Stimulated activated CD8-positive, alpha-beta memory T cell treated with anti-CD3 and anti-CD28 coated beads, Interleukin-4, amount 100 ng/mL, for 24 hours (primary cell): ENCODE measurements at places on chromosomes 3 and 15.

GRCh38 chr3:108970561-108970960 lies 16.9 kb upstream of the GUCA1C start:
- DNase-seq: no peak

DNA sequence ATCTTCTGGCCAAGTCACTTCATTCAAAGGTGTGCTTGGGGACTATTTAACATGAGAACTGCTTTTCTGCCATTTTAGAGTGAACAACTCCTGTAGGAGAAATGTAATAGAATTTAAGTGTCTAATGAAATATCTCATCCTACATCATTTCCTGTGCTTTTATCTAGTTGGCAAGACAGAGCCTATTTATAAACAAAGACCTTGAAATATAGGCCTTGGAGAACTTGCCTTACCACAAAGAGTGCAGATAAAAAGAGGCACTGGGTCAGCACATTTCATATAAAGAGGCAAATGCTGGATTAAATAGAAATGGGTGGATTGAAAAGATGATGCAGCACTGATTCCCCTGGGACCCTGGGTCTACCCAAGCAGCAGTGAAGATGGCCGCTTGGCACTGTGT lies 278.0 kb downstream of the SUCLG2 start:
- no peak for DNase-seq

GRCh38 chr3:172635588-172635987 lies 75.3 kb downstream of the NCEH1 start:
- no peak for DNase-seq

DNA sequence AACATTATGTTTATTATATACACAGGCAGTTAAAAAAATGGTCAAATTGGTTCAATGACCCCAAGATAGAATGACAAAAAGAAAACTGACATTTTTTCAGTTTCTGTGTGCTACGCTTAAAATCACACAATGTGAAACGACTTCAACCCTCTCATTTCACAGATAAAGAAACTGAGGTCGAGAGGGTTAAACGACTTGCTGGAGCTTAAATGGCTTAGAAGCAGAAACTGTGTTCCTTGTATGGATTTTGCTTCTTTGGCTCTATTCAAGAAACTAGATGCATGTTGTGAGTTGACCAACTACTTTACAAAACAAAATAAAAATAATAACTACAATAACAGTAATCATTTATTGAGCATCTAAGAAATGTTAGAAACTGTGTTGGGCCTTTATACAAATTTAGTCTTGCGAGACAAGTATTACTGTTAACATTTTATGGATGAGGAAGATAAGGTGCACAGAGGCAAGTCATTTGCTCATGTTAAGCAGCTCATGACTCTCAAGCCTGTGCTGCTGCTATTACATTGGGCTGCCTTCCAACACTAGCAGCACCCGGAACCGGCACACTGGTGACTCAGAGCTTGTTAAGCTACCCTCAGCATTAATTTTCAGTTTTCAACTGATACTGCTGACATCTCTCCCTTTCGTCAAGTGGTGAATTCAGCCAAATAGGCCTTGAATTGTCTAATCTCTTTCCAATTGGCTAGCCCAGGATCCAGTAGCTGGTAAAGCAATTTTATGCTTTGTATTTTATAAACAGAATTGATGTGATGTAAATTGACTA lies 487.6 kb downstream of the NAALADL2 start:
- no peak for DNase-seq

GRCh38 chr3:108079043-108079442 lies 11.8 kb downstream of the CD47 start:
- no peak for DNase-seq

DNA sequence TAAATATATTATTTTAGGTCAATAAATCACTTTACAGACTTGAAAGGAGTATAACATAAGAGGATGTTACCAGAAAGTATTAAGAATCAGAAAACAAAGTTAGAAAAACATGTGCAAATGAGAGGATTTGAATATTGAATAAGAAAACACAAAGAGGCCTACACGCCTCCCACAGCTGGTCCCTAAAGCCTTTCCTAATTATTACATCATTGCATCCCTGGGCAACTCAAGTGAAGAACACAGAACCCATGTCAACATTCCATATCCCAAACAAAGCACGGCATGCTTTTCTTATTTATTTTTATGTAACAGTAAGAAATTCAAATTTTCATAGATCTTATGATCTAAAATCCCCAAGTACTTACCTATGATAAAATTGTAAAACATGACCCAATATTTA lies 61.2 kb downstream of the HERC1 start:
- no peak for DNase-seq

DNA sequence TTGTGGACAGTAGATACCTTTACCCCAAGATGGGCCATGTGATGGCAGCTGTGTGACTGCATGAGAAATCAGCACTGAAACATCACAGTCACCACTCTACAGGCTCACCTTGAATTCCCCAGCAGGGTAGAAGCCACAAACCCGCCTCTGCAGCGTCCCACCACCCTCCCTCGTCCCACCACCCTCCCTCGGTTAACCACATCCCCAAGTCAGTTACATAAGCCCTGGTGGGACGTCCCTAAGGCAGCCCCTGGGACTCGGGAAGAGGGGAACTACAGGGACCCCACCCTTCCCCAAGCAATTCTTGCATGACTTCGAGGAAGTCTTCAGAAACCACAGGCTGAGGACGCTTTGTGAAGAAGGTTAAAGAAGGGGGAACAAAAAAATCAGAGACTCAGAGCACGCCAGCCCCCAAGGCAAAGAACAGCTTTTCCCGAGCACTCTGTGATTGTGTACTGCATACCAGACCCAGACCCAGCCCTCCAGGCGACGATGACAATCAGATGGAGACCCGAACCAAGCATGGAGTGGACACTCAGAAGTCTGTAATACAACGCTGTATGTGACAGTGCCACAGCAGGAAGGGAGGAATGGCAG lies 60.5 kb downstream of the SH3BP5 start:
- peak; percentile 64 for DNase-seq

GRCh38 chr3:43618142-43618541 lies 3.7 kb downstream of the ANO10 start:
- no peak for DNase-seq

DNA sequence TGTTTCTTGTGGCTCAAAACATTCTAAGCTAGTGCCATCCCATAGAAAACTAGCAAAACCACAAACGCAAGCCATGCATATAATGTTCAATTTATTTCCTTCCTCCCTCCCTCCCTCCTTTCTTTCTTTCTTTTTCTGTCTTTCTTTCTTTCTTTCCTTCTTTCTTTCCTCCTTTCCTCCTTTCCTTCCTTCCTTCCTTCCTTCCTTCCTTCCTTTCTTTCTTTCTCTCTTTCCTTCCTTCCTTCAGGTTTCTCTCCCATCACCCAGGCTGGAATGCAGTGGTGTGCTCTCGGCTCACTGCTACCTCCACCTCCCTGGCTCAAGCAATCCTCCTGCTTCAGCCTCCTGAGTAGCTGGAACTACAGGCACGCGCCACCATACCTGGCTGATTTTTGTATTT lies 492.8 kb upstream of the PROK2 start:
- DNase-seq: no peak

GRCh38 chr15:31264559-31265089 lies 62.0 kb upstream of the KLF13 start:
- DNase-seq: no peak

DNA sequence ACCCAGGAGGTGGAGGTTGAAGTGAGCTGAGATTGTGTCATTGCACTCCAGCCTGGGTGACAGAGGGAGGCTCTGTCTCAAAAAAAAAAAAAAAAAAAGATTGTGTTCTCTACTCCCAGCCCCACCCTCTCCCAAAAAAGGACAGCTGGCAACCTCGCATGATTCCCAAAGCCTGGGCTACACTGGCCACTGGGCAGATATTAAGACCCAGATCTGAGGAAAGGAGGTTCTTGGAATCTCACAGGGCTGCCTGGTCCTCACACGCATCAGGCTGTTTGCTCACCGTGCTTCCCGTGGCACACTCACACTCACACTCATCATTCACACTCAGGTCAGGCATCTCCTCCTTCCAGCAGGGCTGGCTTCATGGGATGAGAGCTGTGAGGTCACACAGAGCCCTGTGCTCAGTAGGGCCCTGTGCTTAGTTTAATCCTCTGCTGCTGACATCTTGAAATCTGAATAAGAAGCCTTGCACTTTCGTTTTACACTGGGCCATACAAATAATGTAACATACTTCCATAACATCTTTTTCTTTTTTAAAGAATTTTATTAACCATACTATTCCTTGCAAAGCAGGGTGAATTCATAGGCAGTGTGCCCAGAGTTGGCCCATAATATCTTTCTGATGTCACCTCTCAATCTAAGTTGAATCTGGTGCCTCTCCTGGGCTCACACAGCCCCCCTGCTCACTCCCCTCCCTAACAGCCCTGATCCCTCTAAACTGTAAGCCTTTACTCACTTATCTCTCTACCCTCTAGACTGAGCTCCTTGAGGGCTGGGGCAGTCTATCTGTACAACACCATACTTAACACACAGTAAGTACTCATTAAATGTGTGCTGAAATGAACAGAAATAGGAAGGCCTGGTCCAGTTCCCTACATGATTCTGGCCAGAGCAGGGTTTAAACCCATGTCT lies 50.2 kb upstream of the C15orf39 start:
- no peak for DNase-seq

GRCh38 chr3:64437131-64437530 lies 211.9 kb upstream of the PRICKLE2 start:
- DNase-seq: no peak

DNA sequence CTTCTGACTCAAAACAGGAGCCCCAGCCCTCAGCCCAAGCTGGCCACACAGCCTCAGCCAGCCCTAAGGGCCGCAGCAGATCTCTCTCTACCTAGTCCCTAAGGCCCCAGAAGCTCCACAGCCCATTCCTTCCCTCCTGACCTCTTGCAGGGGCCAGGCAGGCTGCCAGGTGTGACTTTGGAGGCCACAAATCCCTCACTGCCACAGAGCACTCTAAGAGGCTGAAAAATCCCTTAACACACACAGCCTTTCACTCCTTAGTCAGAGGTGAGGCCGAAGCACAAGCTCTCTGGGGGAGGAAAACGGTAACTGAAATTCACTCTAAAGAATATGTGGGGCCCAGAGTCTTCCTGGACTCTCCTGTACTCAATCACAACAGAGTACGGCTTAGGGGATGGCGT lies 23.3 kb downstream of the LRRC2 start:
- no peak for DNase-seq

DNA sequence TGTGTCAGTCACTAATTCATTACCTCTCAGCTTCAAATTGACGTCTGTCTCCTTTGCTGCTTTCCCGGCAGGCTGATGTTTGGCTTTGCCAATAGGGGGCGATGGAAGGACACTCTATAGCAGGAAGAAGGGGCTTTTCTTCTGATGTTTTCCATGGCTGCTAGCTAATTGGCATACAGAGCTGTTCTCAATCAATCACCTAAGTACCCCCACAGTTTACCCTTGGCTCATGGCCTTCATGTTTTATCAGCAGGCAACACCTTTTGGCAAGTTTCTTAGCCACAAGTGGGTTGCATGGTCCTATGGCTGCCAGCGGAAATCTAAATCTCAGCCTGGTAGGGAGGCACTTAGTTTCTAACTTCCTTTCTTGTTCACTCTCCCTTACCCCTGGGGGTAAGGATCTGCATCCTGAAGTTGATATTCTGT lies 45.0 kb downstream of the ESYT3 start:
- DNase-seq: peak; percentile 11

DNA sequence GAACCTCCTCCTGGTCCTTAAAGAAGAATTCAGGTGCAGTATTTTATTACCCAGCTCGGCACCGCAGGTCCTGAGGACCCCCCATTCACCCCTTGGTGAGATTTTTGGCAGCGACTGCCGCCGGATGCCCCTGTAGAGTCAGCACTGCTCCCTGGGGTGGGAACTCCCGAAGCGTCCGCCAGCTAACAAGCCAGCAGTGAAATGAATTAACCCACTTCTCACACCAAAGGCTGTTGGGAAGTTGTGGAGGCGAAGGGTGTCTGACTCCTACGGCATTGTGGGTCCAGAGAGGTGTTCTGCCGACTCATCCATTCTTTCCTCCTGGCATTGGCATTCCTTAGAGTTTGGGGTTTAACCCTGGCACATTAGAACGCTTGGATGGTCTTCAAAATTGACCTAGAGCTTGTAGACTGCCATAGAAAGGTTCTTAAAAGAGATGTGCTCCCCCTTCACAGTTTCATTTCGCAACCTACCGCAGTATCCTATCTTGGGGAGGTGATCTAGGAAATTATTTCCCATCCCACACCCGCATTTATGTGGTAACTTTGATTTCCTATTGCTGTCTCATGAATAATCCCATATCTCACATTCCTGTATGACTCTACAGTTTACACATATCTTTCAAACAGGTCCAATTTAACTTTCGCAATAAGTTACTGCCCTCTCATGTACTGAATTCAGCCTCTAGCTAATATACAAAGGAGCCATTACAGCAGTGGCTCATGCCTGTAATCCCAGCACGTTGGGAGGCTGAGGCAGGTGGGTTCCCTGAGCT lies 879 bp upstream of the EIF5A2 start:
- DNase-seq: no peak

DNA sequence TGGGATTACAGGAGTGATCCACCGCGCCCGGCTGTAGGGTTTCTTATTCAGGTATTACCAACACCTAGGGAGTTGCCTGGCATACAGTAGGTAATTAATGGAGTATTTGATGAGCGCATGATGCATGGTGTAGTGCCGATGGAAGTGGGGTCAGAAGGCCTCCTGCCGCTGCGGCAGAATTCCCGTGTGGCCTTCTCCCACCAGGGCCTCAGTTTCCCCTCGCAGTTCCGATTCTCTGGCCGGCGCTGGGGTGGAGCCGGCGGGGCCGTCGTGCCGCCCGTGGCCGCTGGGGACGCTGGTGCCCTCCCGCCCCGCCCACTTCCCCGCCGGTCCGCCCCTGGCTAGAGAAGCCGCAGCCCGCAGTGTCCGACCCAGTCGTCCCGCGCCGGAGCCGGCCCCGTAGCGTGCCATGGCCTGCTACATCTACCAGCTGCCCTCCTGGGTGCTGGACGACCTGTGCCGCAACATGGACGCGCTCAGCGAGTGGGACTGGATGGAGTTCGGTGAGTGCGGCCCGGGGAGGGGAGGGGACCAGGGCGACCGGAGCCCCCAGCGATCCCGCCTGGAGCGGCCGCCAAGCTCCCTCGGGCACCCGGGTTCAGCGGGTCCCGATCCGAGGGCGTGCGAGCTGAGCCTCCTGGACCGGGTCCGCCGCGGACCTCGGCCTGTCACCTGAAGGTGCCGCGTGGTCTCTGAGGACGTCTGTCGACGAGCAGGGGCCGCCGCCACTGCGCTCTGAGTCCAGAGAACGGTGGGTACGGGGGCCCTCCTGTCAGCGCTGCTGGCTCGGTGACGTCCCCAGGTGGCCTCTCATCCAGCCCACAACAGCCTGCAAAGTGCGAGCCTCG lies at the start of gene IRAK2:
IRAK2 (plus strand) TSS at position 374 of the 848 bp plus-strand sequence; CDS start at position 410, 36 bp downstream.
- DNase-seq: peak; percentile 51

- DNase-seq: no peak
Observed at GRCh38 chr3:79869461-79870312, 101.9 kb upstream of the ROBO1 start.
